CD14-positive monocyte (primary cell): ENCODE measurements at places on chromosomes 4 and X.

DNA sequence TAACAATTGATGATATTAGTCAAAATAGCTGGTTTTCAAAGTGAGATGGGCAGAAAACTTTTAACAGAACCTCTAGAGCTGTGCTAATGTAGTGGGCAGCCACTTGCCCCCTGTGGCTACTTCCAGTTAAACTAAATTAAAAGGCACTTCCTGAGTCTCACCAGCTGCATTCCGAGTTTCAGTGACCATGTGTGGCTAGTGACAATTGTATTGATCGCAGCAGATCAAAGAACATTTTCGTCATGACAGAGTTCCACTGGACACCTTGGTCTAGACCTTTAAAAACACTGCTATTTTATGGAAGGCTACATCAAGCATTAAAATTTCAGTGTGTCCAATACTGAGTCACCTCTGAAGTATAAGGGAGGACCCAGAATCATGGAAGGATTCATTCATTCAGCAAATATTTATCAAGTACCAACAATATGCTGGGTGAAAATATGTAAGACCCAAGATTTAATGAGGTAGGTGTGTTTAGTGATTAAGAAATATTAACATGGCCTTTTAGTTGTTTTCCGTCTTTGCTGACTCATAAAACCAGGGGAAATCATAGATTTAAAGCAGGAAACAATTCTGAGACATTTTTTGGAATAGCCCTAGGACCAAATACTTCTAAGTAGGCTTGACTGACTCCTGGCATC lies 5.1 kb upstream of the FAT1 start:
- DNase-seq, result no peak

DNA sequence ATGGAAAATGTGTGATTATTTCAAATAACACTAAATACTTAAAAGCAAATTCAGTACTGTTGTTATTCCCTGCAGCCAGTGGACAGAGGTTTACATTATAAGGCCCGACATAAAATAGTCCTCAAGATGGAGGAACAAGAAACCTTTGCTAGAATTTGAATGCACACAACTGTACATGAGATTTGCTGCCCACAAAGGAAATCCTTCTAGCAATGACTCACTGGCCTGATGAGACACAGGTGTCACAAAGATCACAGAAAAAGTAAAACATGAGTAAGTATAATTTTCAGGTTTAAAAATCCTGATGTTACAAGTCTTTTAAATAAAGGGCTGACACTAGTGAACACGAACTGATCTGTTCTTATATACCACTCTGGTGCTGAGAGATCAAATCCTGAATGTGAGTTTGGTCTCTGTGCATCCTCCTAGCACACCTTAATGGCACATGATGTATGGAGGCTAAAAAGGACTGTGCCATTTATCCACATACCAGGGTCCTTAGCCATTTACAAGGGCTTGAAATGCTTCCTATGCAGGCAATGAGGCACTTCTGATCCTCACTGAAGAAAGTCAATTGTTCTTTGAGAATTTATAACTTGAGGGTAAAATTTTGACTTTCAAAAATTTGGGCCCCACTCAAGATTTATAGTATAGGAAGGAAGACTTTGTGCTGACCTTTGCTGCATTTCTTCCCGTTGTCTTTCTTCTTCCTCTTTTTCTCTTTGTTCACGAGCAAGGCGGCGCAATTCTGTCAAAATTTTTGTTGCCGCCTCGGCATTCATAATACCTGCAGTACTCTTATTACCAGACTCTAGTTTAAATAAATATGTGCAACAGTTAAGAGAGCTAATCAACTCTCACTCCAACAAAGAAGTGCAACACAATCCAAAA lies 23.0 kb downstream of the MAP7D3 start:
- DNase-seq, result no peak

GRCh38 chr4:106194801-106195200 lies 121.2 kb downstream of the TBCK start:
- no peak for DNase-seq

DNA sequence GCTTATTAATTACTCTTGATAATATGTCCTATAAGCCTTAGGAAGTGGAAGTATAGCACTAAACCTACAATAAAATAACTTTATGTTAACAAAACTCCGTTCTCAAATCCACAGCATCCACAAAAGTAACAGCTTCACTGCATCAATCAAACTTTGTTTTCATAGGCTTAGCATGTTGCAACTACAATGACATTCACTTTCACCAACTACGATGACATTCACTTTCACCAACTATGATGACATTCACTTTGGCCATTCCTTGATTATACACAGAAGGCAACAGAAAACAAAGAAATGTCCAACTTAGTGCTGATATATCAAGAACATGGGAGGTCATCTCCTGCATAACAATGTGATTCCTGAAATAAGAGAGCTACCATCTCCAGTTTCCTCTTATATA lies 44.3 kb downstream of the FBXL5 start:
- peak; percentile 22 for DNase-seq

DNA sequence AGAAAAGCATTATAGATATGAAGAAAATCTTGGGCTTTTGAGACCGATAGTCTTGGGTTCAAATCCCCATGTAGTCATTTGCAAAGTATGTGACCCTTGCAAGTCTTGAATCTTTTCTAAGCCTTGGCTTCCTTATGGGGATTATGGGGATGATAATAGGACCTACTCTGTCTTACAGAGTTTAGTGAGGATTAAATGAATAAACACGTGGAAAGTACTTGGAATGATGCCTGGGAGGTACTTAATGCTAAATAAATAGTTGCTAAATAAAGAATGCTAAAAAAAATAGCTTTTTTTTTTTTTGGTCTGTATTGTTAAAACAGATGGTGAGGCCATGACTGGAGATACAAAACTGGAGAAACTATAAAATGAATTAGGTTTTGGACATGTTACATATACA lies 292.7 kb downstream of the GPAT3 start:
- no peak for DNase-seq

DNA sequence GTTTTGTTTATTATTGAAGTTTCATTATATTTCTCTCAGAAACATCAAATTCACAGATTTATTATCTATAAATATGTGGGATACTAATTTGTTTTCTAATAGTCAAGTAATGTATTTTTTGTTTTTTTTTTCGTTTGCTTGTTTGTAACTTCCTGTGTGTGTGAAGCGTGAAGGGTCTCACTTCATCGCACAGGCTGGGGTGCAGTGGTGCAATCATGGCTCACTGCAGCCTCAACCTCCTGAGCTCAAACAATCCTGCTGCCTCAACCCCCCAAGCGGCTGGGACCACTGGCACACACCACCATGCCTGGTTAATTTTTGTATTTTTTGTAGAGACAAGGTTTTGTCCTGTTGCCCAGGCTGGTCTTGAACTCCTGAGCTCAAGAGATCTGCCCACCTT lies 55.1 kb downstream of the SH3RF1 start:
- DNase-seq, result no peak

DNA sequence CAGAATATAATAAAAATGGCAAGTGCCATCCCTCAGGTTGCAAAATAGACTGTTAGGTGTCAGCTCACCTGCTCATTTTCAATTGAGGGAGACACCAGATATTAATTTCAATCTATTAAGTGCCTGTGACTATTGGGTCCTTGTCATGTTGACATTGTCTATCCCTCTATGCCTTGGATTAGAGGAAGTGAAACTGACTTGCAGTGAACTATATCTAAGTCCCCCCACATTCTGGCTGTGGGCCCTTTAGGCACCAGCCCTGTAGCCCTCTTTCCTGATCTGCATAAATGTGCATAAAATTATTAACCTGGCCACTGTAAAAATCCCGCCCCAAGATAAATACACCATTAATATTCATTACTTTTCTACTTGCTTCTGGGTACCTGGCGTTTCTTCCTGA lies 293.0 kb upstream of the CLNK start:
- peak; percentile 37 for DNase-seq

DNA sequence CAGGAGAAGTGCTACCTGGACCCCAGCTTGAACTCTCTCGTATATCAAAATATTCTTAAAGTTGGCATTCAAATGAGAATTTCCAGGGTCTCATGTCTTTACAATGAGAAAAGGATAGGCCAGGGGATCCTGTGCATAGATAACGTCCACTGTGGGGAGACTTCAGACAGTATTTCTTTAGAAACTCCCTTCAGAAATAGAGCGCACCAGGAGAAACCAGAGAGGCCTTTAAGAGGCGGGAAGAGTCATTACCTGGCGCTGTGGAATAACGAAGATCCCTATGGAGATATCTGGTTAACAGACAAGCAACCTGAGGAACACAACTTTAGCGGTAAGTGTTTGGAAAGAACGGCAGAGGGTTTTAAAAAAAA lies 600 bp downstream of the RADX start:
- no peak for DNase-seq

DNA sequence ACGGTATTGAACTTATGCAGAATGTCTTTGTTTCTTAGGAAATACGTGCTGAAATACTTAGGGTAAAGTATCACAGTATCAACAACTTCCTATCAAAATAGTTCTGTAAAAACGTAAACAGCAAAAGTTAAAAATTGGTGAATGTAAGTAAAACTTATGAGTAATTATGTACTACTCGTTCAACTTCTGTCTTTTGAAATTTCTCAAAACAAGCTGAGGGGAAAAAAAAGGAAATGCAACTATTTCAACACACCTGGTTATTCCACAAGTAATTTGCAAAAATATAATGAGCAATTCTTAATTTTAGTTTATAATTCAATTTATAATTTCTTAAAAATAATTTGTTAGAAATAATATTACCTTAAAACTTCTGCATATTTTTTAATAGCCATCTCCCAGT lies 8.3 kb downstream of the PPID start:
- peak; percentile 19 for DNase-seq
